Stimulated activated CD8-positive, alpha-beta memory T cell treated with anti-CD3 and anti-CD28 coated beads, Interleukin-15, amount 100 ng/mL, for 1 hour (primary cell): ENCODE measurements at places on chromosomes 2 and 18.

GRCh38 chr2:217001740-217002139 is 141.9 kb upstream of the TNP1 start:
- DNase-seq = no peak

- DNase-seq = no peak
These were observed 3.6 kb downstream of the MGAT5 start for GRCh38 chr2:134257509-134257908.

- DNase-seq = no peak
These were observed 15.3 kb upstream of the CD28 start for GRCh38 chr2:203691149-203691548.

- no peak for DNase-seq
These were observed 228.3 kb upstream of the ERBB4 start for GRCh38 chr2:212766921-212767320.

- DNase-seq = no peak
These were observed 366.4 kb upstream of the FSIP2 start for GRCh38 chr2:185372188-185372587.

GRCh38 chr2:136225950-136226835 is 108.2 kb upstream of the CXCR4 start:
- DNase-seq = peak; percentile 18

GRCh38 chr18:13562494-13563029 is 163.8 kb downstream of the FAM210A start:
- DNase-seq = no peak

DNA sequence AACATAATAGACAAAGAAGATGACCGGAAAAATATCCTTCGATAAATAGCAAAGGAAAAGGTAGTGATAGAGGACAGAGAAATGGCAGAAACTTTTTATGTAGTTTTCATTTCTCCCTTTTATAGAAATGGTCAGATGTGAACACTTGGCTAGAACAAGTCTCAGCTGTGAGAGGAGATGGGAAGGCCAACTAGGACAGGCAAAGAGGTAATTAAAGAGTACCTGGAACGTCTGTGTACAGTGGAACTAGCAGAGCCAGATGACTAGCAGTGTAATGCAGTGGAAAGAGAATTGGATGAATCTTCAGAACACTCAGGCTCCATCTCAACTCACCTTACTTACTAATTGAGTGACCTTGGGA is 69.2 kb downstream of the NABP1 start:
- no peak for DNase-seq

GRCh38 chr2:181605889-181606837 is 50.7 kb downstream of the CERKL start:
- DNase-seq = no peak

DNA sequence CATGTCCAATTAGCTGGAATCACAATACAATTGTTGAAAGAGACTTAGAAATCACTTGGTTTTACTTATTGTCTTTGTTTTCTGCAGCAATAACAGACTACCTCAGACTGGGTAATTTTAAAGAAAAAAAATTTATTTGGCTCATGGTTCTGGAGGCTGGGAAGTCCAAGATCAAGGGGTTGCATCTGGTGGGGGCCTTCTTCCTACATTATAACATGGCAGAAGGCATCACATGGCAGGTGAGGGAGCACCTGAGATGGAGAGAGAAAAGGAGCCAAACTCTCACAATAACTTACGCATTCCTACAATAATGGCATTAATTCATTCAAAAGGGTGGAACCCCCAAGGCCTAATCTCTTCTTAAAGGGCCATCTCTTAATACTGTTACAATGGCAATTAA is 37.5 kb upstream of the KLHL14 start:
- no peak for DNase-seq

GRCh38 chr2:1702186-1702565 is 42.1 kb downstream of the PXDN start:
- DNase-seq = no peak

DNA sequence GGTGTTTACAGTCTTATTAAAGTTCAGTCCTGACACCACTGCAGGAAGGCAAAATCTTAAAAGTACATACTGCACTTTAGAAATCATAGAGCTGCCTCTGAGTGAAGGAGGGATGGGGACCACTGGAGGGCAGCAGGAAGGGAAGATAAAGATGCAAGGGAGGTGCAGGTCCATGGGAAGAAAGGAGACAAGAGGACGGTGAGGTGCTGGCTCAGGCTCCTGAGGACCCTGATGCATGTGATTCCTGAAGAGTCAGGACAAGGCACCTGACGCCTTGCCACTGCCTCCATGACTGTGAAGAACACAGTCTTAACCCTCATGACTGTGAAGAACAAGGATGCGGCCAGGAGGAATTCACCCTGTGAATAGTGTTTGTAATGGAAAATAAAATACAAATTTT is 116.2 kb upstream of the NPAS2 start:
- DNase-seq = no peak

DNA sequence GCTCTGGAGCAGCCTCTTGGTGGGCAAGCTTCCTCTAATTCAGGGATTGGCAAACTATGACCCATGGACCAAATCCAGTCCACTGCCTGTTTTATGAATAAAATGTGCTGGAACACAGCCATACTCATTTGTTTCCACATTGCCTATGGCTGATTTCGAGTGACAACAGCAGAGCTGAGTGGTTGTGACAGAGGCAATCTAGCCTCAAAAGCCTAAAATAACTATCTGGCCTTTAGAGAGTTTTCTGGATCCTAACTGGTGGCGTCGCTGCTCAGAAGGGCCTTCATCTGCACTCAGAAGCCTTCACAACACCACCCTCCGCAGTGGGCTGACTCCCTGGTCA is 147.1 kb downstream of the CCBE1 start:
- no peak for DNase-seq

DNA sequence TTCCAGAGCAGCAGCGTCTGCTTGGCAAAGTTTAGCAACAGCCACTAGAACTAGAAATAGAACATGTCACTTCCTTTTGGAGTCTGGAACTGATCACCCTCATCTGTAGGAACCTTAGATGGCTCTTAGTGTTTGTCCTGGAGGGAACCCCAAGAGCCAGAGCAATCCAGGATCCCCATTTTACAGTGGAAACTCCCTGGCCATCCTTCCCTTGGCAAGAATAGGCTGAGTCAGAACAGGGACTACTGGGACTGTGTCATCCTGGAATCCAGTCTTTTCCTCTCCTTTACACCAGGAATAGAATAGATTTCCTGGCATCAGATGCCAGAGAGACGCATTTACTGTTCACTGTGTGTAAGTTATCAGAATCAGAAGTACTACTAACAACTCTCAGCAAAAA is 33.2 kb upstream of the GRHL1 start:
- DNase-seq = no peak

DNA sequence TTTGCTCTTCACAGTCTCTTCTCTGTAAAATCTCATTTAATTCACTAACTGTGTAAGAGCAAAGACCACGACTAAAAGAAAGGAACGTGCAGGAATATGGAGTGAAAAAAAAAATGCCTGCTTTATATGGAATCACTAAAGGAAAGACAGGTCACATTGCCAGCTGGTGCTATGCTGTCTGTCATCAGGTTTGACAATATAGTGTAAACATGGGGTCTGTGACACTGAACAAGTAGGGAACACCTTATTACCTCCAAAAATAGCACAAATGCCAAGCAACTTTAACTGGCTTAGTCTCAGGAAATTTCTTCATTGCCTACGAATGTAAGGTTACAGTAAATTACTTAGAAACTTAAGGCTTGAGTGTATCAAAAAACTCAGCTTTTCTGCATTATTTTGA is 364.5 kb upstream of the LINC00305 start:
- DNase-seq = no peak

GRCh38 chr18:76055025-76055424 is 440.0 kb downstream of the ZNF516 start:
- DNase-seq = no peak

GRCh38 chr2:231321021-231321420 is 74.5 kb upstream of the B3GNT7 start:
- no peak for DNase-seq

DNA sequence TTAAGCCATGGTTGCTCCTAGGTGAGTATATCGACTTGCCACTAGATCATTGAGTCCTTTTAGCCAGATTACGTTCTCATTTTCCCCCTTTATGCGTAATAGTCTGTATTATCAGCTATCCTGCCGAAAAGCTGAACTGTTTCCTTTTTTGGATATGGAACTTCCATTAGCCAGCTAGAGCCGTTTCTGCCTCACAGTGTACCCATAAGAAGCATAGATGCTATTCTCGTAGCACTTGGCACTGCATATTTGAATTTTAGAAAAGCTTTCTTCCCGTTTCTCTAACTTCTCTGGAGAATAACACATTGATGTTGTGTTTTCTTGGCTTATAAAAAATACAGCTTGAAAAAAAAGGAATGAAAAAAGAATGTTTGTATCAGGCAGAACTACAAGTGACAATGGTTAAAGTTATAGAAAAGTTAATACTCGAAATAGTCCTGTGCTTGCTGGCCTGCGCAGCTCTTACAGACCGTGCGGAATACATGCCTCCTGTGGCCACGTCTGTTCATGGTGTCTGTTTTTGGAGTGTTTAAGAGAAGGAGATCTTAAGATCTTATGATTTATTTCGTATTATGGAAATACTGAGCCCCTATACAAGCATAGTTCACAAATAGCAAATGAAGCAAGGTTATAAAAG is 710 bp downstream of the DUSP19 start:
- no peak for DNase-seq

DNA sequence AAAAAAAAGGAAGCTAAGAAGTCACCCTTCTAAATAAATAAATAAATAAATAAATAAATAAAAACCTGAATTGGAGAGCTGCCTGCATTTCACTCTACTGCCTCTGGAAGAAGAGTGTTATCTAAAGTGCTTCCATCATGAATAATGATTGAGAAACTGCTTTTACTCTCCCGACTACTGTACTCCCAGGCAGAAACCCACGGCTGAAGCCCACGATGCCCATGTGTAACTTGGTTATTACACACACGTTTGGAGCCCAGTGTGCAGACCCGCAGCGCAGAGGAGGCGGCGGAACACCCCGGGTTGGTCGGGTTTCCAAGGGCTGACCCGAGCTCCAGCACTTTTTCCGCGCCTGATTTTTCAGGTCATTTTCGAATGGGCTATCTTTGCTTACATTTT is 697 bp upstream of the SPATS2L start:
- no peak for DNase-seq

- no peak for DNase-seq
These were observed 35.4 kb downstream of the EMILIN2 start for GRCh38 chr18:2882201-2882600.

- DNase-seq = no peak
These were observed 82.6 kb downstream of the ASB1 start for GRCh38 chr2:238509151-238509835.

DNA sequence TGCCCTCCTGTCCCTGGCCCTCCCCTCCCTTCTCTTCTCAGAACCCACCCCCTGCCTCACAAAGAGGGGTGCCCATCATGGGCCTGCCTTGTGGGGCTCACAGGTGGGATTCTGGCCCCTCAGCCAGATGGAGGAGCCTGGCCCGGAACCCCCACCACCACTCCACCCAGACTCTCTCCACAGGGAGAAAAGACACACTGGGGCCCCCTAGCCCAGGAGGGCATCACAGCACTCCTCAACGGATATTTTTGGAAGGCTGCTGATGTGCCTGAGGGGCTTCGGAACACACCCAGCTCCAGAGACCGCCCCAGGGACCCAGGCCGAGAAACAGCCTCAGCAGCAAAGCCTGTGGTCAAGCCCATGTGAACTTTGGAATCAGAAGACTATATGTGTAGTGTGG is 9.9 kb downstream of the KCNIP3 start:
- DNase-seq = no peak

GRCh38 chr2:195561116-195561921 is 95.7 kb upstream of the SLC39A10 start:
- no peak for DNase-seq

- no peak for DNase-seq
These were observed 4.0 kb downstream of the CIDEA start for GRCh38 chr18:12257996-12258718.

DNA sequence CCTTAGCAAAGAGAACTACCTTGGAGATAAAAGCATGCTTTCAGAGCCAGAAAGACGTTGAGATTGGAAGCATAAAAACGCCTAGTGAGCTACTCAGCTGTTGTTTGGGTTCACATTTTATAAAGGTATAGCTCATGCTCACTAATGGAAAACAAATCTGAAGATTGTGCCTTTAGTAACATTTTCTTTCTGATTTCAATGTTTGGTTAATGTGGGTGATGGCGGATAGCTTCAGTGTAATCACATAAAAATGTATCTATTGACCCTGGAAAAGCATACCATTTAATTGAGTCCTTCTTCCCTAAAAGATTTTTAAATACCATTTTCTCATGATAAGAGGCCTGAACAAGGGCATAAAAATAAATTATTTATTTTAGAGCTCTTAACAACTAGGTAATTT is 73.4 kb downstream of the DTNA start:
- no peak for DNase-seq

- DNase-seq = no peak
These were observed 61.1 kb upstream of the ARHGAP15 start for GRCh38 chr2:143068094-143068493.

GRCh38 chr2:236698016-236698627 is 128.5 kb downstream of the ACKR3 start:
- no peak for DNase-seq

- no peak for DNase-seq
These were observed 94.2 kb downstream of the SLC8A1 start for GRCh38 chr2:40357667-40358066.

DNA sequence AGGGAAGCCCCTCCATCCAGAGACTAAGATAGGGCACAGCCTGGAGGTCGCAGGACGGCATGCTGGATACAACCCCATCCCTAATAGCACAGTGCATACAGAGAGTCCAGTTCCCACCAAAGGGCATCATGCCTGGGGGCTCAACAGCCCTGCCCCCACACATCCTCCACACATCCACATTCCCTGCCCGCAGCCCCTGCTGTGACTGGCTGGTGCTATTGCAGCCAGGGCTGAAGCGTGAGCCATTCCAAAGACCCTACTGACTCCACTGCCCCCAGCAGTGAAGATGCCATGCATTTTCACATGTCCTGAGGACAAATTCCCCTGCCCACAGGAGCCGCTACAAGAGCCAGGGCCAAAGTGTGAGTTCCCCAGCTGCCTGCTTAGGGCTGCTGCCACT is 641.6 kb downstream of the METTL4 start:
- DNase-seq = no peak

GRCh38 chr2:36597003-36597531 is 901 bp downstream of the FEZ2 start:
- DNase-seq = no peak

- DNase-seq = no peak
These were observed 65.9 kb downstream of the EIF5B start for GRCh38 chr2:99403084-99403483.

DNA sequence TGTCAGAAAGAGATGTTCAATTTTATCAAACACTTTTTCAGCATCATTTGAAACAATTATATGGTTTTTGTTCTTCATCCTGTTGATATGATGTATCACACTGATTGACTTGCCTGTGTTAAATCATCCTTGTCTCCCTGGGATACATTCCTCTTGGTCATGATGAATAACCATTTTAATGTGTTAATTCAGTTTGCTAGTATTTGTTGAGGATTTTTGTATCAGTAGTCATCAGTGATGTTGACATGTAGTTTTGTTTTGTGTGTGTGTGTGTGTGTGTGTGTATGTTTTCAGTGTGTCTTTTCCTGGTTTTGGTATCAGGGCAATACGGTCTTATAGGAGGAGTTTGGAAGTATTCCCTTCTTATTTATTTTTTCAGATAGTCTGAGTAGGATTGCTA is 325.4 kb downstream of the ZNF804A start:
- DNase-seq = no peak
